ENCODE measurements at places on chromosomes 1 and 21.

GRCh38 chr1:224059897-224060427, 53.9 kb upstream of the FBXO28 start:
- DNase-seq, result no peak

DNA sequence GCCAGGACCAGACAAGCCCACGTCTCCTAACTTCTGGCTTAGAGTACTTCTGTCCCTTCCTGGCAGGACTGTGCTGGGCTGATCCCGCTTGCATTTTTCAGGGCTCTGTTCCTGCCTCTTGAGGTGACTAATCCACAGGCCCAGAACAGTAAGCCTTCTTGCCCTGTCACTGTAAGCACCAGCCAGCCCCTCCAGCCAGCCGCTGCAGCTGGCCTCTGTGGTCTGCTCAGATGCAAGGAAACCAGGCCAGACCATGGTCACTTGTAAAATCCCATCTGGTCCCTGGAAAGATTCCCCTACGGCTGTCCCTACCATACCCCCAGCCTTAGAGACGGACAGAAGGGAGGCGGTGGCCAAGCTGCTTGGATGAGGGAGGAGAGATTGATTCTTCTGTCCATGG, 74.2 kb downstream of the KIRREL1 start:
- no peak for DNase-seq

GRCh38 chr1:52679048-52679447, 19.1 kb downstream of the COA7 start:
- no peak for DNase-seq

- peak; percentile 47 for DNase-seq
These were observed 40.4 kb upstream of the GOLT1A start for GRCh38 chr1:204254031-204254661.

GRCh38 chr1:38166461-38166860, 119.9 kb upstream of the POU3F1 start:
- peak; percentile 25 for DNase-seq

DNA sequence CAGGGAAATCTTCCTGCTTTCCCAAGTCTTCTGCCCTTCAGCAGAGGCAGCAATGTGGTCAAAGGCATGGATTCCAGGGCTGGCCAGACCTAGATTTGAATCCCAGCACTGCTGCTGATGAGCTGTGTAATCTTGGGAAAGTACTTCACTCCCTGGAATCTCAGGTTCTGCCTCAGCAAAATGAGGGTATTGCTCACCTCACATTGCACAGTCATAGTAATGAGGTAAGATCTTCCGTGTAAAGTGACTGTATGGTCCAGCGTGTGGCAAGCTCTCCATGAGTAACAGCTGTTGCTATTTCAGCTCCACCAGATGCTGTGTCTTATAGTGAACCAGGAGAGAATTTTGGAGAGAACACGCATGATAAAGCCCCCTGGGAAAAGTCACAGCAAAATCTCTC, 56.1 kb upstream of the F3 start:
- no peak for DNase-seq

GRCh38 chr1:233240829-233241682, 54.5 kb downstream of the PCNX2 start:
- DNase-seq, result peak; percentile 52

DNA sequence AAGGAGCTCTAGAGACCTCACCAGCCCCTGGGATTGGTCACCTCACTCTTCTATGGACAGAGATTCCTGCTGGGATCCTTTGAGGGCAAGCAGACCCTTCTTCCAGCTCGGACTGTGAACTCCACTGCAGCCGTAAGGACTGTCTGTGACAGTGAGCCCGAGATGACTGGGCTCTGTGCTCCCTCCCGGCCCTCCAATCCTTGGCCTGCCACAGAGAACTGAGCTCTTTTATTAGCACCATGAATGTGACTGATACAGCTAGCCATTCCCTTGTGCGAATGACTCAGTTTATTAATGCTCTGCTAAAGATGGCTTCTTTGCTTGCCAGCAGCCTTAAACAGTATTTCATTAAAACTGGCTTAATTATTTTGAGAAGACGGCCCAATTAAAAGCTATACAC, 194.6 kb upstream of the LMO4 start:
- DNase-seq, result no peak

GRCh38 chr21:34908419-34909055, 140.6 kb downstream of the RUNX1 start:
- no peak for DNase-seq

DNA sequence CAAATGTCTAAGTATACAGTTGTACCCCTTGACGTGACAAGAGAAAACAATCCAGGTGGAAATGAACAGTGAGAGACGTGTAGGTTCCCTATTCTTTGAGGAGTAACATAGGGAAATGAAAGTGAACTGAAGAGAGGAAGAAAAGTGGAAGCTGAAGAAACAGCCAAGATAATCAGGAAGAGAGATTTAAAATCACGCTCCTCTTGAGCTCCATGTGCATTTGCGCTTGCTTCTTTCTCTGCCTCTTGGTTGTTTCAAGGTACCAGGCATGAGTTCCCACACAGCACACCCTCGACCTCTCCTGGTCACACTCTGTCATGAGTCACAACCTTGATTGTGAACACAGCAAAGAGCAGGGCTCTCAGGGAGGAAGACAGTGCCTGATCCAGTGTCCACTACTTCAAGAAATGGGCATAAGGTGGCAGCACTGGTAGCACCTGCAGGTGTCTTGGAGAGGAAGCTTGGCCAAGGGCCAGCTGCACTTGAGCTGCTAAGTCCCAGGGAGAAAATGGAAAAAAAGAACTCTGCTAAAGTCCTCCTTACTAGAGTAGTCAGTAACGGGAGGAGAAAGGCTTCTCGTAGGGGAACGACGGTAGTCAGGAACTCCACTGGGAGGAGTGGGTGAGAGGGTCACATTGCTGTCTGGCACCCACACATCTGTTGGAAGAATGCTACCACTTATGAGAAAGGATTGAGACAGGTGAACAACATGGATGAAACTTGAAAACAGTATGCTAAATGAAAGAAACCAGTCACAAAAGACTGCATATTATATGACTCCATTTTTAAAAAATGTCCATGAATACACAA, 18.3 kb upstream of the ARID1A start:
- DNase-seq, result peak; percentile 76

Data from iPS-NIHi11 (cell line).